ENCODE measurements at places on chromosomes 4 and X. TPM values are rescaled to one million over a fixed set of nuclear protein-coding genes. Genes with fewer than 3 reads are reported as not detected.

SMPX gene
- total RNA-seq = not detected

TMEM164 gene
- 31.1 TPM for total RNA-seq

- DNase-seq = no peak
These were observed 76.5 kb downstream of the CENPC start for GRCh38 chr4:67468830-67469229.

DNA sequence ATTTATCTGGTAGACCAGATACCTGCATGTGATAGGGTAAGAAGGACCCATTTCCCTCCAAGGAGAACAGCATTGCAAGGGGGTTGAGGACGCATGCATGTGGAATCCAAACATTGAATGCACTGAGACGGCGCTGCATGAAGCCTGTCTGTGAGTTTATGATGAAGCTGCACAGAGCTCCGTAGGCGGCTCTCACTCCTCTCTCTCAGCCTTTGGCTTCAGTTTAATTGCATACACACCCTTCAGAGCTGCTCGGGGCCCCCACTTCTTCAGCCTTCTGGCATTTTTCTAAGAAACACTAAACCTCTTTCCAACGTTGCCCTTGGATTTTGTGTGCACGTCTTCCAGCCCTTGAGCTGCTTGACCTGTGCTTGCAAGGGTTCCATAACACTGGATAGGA, 176.6 kb downstream of the DHRSX start:
- DNase-seq = no peak

DNA sequence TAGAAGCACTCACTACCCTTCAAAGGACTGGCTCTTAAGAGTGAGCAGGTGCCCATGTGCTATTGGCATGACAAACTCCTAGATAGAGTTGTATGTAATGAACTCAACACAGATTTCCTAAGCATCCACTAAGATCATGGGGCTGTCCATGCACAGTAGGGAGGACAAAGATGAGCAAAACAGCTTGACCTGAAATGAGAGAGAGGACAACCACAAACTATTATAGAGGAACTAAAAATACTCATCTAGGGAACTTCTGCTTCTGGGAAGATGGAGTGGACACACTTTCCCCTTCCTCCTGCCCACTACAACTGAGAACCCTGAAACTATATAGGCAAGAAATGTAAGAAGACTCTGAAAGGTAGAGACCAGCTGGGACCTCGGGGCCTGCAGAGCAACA, 20.8 kb upstream of the TMEM128 start:
- DNase-seq = no peak

- DNase-seq = no peak
These were observed 154.6 kb downstream of the EPHA5 start for GRCh38 chr4:65515646-65516045.

DNA sequence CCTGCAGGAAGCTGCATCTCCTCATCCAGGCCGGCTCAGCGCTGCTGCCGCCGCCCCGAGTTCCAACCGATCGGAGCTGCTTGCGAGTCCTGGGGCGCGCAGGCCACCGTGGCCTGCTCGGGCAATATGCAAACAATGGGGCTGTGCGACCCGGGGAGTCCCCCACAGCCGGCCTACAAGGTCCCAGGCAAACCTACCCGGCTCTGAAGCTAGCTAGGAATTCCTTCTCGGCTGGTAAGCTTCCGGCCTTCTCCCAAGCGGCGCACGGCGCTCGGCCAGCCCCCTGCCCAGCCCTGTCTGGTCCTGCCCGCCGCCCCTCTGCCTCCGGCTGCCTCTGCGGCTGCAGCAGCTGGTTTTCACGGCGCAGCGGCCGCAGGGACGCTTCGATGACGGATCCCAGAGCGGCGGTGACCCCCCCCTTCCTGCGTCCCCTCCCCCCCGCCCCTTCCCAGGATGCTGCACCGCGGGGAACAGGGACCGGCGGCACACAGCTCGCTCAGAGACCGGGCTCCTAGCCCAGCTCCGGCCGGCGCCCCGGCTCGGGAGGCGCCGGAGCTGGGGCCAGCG, 59.4 kb downstream of the TSC22D3 start:
- peak; percentile 28 for DNase-seq

DNA sequence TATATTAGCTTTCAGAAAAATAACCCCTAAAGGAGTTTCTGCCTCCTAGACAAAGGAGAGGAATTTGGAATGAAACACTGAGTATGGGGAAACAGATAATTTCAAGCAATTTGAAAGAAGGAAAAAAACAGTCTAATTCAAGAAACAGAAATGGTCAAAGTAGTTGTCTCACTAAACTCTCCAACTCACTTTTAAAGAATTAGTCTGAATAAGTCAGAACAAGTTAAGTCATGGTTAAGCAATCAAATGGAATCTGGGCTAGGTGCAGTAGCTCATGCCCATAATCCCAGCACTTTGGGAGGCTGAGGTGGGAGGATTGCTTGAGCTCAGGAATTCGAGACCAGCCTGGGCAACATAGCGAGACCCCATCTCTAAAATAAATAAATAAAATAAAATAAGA, 95.7 kb upstream of the GRIA3 start:
- no peak for DNase-seq
